ENCODE measurements at places on chromosomes 2 and 18. TPM values are rescaled to one million over a fixed set of nuclear protein-coding genes. Genes with fewer than 3 reads are reported as not detected.

UGT1A5 gene
- not detected for total RNA-seq

NHEJ1 gene
- total RNA-seq, result 19.1 TPM

VAPA gene
- total RNA-seq, result 124 TPM

ATOH8 gene
- total RNA-seq, result not detected

NGEF gene
- total RNA-seq, result not detected

PJVK gene
- total RNA-seq, result 3.1 TPM

TMEFF2 gene
- not detected for total RNA-seq

POU3F3 gene
- not detected for total RNA-seq

KIF1A gene
- not detected for total RNA-seq

CHST9 gene
- not detected for total RNA-seq

FOXI3 gene
- total RNA-seq, result not detected

DNA sequence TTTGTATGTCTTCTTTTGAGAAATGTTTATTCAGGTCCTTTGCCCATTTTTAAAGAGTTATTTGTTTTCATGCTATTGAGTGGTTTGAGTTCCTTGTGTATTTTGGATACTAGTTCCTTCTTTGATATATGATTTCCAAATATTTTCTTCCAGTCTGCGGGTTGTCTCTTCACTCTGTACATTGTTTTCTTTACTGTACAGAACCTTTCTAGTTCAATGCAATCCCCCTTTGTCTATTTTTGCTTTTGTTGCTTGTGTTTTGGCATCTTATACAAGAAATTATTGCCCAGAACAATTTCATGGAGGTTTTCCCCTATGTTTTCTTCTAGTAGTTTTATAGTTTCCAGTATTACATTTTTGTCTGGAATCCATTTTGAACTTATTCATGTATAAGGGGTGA, 62.5 kb upstream of the ACVR1C start:
- H3K27me3 ChIP-seq, result no peaks in the 10 kb centered on the region
- DNase-seq, result no peak

- no peak overlapping the region for H3K4me3 ChIP-seq
- H3K27ac ChIP-seq, result no peak overlapping the region
- H3K27me3 ChIP-seq, result peaks cover 14% of the 10 kb centered on the region
- DNase-seq, result no peak
These were observed 60.3 kb upstream of the IGFBP2 start for GRCh38 chr2:216572582-216573578.

- DNase-seq, result no peak
- no peak overlapping the region for H3K27ac ChIP-seq
- H3K4me3 ChIP-seq, result no peak overlapping the region
- peaks cover 7% of the 10 kb centered on the region for H3K4me1 ChIP-seq
These were observed 16.0 kb upstream of the CHRNA1 start for GRCh38 chr2:174780191-174780840.

- H3K4me3 ChIP-seq, result no peak overlapping the region
- peaks cover 16% of the 10 kb centered on the region for H3K4me1 ChIP-seq
- no peaks in the 10 kb centered on the region for H3K27me3 ChIP-seq
- DNase-seq, result no peak
- H3K27ac ChIP-seq, result no peak overlapping the region
These were observed 46.7 kb upstream of the GPR17 start for GRCh38 chr2:127599211-127599610.

- no peak overlapping the region for H3K27ac ChIP-seq
- no peaks in the 10 kb centered on the region for H3K36me3 ChIP-seq
- DNase-seq, result no peak
- no peaks in the 10 kb centered on the region for H3K4me1 ChIP-seq
- no peak overlapping the region for H3K4me3 ChIP-seq
- H3K27me3 ChIP-seq, result no peaks in the 10 kb centered on the region
These were observed 845.6 kb upstream of the CNTNAP5 start for GRCh38 chr2:123179526-123179925.

DNA sequence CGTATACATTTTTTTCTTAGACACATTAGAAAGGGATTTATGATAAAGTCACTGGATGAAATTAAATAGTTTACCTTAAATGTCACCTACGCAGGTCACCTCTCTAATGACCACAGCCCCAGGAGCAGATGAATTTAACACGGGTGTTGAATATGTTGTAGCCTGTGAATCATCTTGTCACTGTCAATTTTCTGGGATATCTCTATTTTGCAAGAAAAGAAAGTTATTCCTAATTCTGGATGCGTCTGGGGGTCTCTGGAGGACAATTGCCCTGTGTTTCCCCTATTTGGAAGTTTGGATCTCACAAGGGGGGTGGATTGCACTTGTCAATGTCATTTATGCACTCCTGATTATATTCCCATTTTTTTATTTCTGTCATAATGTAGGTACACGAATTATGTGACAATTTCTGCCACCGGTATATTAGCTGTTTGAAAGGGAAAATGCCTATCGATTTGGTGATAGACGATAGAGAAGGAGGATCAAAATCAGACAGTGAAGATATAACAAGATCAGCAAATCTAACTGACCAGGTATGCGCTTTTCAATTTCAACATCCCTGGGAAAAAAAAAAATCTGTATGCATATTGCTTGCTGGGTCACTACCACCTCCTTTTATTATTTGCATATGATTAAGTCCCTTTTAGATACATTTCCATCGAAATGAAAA, 7.7 kb downstream of the MEIS1 start:
- no peaks in the 10 kb centered on the region for H3K36me3 ChIP-seq
- H3K4me3 ChIP-seq, result no peak overlapping the region
- peaks cover 59% of the 10 kb centered on the region for H3K27me3 ChIP-seq

- H3K4me3 ChIP-seq, result no peak overlapping the region
- H3K27me3 ChIP-seq, result peaks cover 11% of the 10 kb centered on the region
- no peaks in the 10 kb centered on the region for H3K36me3 ChIP-seq
- H3K27ac ChIP-seq, result no peak overlapping the region
These were observed 34.8 kb downstream of the SNTG2 start for GRCh38 chr2:985317-985898.

- no peak overlapping the region for H3K4me3 ChIP-seq
- H3K27ac ChIP-seq, result no peak overlapping the region
- DNase-seq, result no peak
- H3K27me3 ChIP-seq, result no peaks in the 10 kb centered on the region
- peaks cover 11% of the 10 kb centered on the region for H3K4me1 ChIP-seq
These were observed 155.0 kb downstream of the ARHGAP15 start for GRCh38 chr2:143284087-143284675.

- H3K4me1 ChIP-seq, result peaks cover 11% of the 10 kb centered on the region
- no peak overlapping the region for H3K27ac ChIP-seq
- H3K36me3 ChIP-seq, result no peaks in the 10 kb centered on the region
These were observed 457.2 kb upstream of the MEX3C start for GRCh38 chr18:51654488-51655326.

- H3K27ac ChIP-seq, result no peak overlapping the region
- no peaks in the 10 kb centered on the region for H3K36me3 ChIP-seq
- H3K4me1 ChIP-seq, result no peaks in the 10 kb centered on the region
- DNase-seq, result no peak
These were observed 75.1 kb downstream of the SPRED2 start for GRCh38 chr2:65357095-65357958.

DNA sequence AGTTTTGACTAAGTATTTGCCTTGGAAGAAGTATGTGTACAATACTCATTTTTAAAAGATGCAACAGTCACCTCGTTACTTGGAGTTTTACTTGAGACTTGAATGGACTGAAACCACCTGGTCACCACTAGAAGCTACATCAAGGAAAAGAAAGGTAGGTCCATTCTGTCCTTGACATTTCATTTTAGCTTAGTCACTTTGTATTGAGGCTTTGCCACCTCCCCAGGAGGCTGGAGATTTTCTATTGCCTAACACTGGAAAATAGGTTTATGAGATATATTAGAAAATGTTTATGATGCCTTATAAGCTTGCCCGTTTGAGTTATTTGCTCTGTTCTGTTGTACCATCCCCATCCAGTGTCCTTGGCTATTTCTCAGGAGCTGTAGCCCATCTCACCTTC, 107.9 kb upstream of the ETAA1 start:
- H3K36me3 ChIP-seq, result no peaks in the 10 kb centered on the region
- DNase-seq, result no peak
- no peak overlapping the region for H3K27ac ChIP-seq
- H3K4me3 ChIP-seq, result no peak overlapping the region

GRCh38 chr2:69957965-69958364, 3.5 kb downstream of the ASPRV1 start:
- no peak for DNase-seq
- no peaks in the 10 kb centered on the region for H3K4me1 ChIP-seq
- peaks cover 7% of the 10 kb centered on the region for H3K27me3 ChIP-seq

DNA sequence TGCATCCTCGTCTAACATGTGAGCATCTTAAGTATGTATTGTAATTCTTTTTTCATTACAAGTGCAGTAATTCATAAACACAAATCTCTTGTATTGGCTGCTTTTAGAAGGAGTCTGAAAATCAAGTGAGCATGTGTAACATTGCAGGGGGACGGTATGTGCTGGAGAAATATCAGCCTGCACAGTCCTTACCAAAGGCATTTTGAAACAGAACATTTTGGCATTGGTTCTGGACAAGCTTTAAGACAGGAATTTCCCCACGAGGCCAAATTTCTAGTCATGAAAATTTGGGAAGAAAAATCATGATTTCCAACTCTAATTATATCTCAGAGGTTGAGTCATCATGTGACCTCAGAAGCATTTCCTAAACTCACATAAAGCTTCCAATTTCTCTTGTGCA, 24.7 kb upstream of the NRP2 start:
- no peak for DNase-seq
- H3K36me3 ChIP-seq, result no peaks in the 10 kb centered on the region
- no peak overlapping the region for H3K27ac ChIP-seq
- no peak overlapping the region for H3K4me3 ChIP-seq
- H3K27me3 ChIP-seq, result peaks cover 10% of the 10 kb centered on the region

DNA sequence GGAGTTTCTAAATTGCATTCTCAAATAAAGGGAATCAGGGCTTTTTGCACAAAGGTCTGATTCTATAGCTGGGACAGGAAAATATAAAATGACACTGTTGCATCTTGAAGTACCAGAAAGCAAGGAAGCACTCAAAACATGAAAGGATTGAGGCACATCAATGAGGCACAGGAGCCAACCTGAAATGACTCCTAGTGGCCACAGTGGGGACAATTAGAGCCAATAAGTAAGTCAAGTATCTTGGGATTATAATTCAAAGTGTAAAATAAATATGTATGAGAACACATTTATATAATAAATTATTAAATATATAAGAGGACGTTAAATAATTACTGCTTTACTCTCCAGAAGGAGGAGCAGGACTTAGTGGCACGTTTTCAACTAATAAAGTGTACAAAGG, 1259.5 kb upstream of the CDH2 start:
- no peaks in the 10 kb centered on the region for H3K27me3 ChIP-seq
- H3K27ac ChIP-seq, result no peak overlapping the region
- H3K36me3 ChIP-seq, result no peaks in the 10 kb centered on the region
- H3K4me3 ChIP-seq, result no peak overlapping the region
- no peaks in the 10 kb centered on the region for H3K4me1 ChIP-seq
- DNase-seq, result no peak

GRCh38 chr2:60530660-60531281, 22.7 kb downstream of the BCL11A start:
- peaks cover 78% of the 10 kb centered on the region for H3K36me3 ChIP-seq
- H3K4me3 ChIP-seq, result peak overlapping the region; percentile 81
- H3K27ac ChIP-seq, result peak overlapping the region; percentile 84
- H3K4me1 ChIP-seq, result peaks cover 100% of the 10 kb centered on the region

- no peaks in the 10 kb centered on the region for H3K4me1 ChIP-seq
- no peak overlapping the region for H3K4me3 ChIP-seq
- H3K27ac ChIP-seq, result no peak overlapping the region
- H3K27me3 ChIP-seq, result no peaks in the 10 kb centered on the region
- H3K36me3 ChIP-seq, result no peaks in the 10 kb centered on the region
These were observed 315.3 kb upstream of the CDH7 start for GRCh38 chr18:65435534-65435933.

DNA sequence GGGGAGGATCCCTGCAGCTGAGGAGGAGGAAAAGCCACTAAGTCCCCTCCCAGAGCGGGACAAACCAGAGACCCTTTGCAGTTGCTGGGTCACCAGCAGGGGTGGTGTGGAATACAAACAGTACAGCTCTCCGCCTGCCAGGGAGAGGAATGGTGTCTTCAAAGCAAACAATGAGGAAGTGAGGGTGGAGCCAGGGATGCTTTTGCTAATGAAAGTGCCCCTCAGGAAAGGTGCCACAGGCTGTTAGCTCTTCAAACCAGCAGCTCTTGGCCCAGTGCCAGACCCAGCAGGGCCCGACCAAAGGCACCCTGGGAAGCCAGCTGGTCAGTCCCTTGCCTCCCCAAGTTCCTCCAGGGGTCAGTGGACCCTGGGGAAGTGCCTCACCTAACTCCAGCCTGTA, 102.8 kb downstream of the HIBCH start:
- H3K36me3 ChIP-seq, result peaks cover 31% of the 10 kb centered on the region
- no peak overlapping the region for H3K4me3 ChIP-seq
- DNase-seq, result no peak
- peaks cover 9% of the 10 kb centered on the region for H3K4me1 ChIP-seq

DNA sequence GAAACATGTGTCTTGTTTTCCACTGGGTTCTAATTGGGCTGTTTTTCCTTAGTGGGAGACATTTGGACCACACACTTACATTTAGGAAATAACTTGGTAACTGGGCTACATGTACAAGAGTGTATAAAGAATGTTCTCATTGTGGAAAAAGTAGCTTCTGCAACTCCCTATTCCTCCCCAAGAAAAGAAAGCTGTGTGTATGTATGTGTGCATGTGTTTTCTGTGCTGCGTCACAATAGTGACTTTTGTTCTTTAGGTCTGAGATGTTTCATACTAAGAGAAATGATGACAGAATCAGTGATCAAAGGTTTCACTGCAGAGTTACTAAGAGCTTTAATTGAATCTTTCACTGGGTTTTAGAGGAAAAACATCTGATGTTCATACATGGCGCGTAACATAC, 82.7 kb downstream of the TANC1 start:
- no peaks in the 10 kb centered on the region for H3K27me3 ChIP-seq
- H3K4me3 ChIP-seq, result no peak overlapping the region
- H3K27ac ChIP-seq, result no peak overlapping the region
- H3K36me3 ChIP-seq, result no peaks in the 10 kb centered on the region
- H3K4me1 ChIP-seq, result no peaks in the 10 kb centered on the region
- no peak for DNase-seq

DNA sequence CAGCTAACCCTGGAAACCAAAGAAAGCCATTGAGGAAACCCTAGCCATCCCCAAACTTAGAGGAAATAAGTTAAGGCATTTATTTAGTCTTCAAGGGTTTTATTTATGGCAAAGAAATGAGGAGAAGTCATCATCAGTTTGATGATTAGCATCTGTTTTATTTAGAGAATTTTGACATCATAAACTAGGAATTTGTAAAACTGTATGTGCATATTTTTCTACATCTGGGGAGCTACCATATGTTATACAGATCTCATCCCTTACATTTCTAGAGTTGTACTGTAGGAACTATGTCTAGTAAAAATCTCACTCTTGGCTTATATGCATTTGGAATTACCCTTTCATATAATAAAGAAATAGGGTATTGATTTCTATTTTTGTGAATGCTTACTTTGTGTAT, 48.7 kb downstream of the FMNL2 start:
- no peak for DNase-seq
- H3K4me1 ChIP-seq, result no peaks in the 10 kb centered on the region
- no peaks in the 10 kb centered on the region for H3K27me3 ChIP-seq
- H3K36me3 ChIP-seq, result no peaks in the 10 kb centered on the region

GRCh38 chr2:118312969-118313756, 224.9 kb downstream of the INSIG2 start:
- H3K36me3 ChIP-seq, result no peaks in the 10 kb centered on the region
- H3K27me3 ChIP-seq, result peaks cover 34% of the 10 kb centered on the region
- H3K4me3 ChIP-seq, result no peak overlapping the region
- peaks cover 2% of the 10 kb centered on the region for H3K4me1 ChIP-seq
